ENCODE measurements at places on chromosomes 7 and 10. TPM values are rescaled to one million over a fixed set of nuclear protein-coding genes. Genes with fewer than 3 reads are reported as not detected.
A peak's percentile ranks its signal among the peaks of the same experiment; 100 is the strongest.

The RARRES2 gene
- not detected for total RNA-seq

GRCh38 chr7:25844102-25844870 is 307.7 kb upstream of the NFE2L3 start:
- no peak for DNase-seq

GRCh38 chr7:72265071-72265904 is 146.8 kb downstream of the CALN1 start:
- DNase-seq: no peak

The GBF1 gene
- total RNA-seq: 12.5 TPM

The CDNF gene
- 1.2 TPM for total RNA-seq

- DNase-seq: peak; percentile 78
These were observed 12.2 kb downstream of the PPA1 start for GRCh38 chr10:70221030-70221429.

GRCh38 chr7:99447943-99448342 is 9.2 kb downstream of the CPSF4 start:
- DNase-seq: peak; percentile 70

DNA sequence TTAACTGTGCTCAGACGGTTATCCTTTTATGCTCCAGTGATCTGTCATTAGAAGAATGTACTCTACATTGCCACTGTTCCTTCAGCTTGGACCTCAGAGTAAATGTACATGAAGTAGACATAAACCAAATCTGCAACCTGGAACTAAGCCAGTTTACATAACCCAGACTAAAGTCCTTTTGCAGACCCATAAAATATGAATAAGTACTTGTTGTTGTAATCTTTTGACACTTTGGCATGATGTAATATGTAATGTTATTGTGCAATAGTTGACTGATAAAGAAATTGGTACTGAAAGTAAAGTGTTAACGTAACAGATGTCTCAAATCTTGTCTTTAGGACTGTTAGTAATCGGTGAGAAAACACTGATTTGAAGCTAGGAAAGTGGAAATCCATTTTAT is 115.8 kb upstream of the SORCS1 start:
- DNase-seq: no peak

GRCh38 chr7:104985259-104985617 is 28.8 kb upstream of the KMT2E start:
- DNase-seq: no peak

- no peak for DNase-seq
These were observed 52.2 kb upstream of the INPP5A start for GRCh38 chr10:132485391-132485790.

GRCh38 chr7:109782806-109783205 is 1213.1 kb downstream of the DNAJB9 start:
- DNase-seq: no peak

GRCh38 chr10:74763934-74764591 is 62.3 kb upstream of the KAT6B start:
- no peak for DNase-seq

GRCh38 chr7:9091282-9091681 is 657.9 kb downstream of the NXPH1 start:
- peak; percentile 75 for DNase-seq

The TRUB1 gene
- 31.6 TPM for total RNA-seq

The CLRN3 gene
- not detected for total RNA-seq

GRCh38 chr7:129574487-129574886 is 37.0 kb upstream of the NRF1 start:
- DNase-seq: no peak

DNA sequence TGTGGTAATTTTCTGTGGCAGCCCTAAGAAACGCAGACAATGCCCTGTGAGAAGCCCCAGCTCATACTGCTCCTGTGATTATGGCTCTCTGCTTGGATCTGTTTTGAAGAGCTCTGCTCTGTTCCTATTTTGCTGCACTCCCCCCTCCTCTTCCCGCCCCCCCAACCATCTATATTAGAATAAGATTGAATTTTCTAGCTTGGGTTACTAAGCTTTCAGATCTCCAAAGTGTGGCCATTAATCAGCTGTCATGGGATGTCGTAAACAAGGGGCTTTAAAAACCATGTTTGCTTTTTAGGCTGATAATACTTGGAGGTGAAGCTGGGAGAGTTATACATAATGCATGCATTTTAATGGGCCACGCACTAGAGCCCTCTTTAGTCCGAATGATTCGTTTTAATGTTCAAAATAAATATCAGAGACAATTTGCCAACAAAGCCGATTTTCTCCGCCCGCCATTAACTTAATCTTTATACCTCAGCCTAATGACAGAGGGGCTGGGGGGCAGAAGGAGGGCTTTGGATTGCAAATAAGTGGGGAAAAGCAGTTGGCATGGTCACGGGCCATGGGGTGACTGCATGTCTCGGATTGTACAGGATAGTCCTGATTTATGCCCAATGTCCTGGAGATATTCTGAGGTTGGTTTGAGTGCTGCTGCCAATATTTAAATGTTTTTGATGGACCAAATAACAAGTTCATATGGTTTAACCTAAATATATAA is 165.5 kb downstream of the RPS24 start:
- DNase-seq: no peak

DNA sequence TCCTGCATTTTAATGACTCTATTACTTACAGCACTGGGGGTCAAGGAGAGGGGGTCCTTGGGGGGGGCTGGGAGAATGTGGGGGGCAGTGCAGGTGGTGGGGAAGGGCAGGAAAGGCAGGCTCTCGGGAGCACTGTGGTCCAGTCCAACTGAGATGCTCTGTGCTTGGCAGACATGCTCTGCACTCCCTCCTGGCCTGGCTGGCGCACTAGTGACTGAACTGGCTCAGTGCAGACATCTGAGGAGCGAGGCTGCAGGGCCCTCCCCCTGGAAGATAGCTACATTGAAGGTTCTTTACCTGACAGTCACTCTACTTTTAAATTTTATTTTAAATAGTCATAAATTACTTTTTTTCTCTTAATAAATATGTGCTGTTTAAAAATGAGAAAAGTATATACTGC is 105.7 kb downstream of the NEURL1 start:
- no peak for DNase-seq

The PRLHR gene
- total RNA-seq: not detected

The TRIM73 gene
- total RNA-seq: 0.22 TPM

The HKDC1 gene
- not detected for total RNA-seq

DNA sequence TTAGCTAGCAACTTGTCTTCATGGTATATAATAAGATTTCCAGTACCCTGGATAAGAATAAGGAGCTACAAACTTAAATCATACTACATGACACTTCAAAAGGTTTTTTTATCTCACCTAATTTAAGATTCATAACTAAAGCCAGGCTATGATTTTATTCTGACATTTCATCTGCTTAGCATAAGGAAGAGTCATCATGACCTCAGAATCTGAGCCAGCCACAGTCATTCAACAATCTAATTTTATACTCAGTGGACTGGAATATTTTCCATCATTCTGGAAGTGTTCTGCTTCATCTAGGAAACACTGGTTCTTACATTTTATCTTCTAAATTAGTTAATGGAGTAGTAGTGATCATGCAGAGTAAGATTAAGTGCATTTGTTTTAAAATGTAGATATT is 102.1 kb upstream of the KCND2 start:
- DNase-seq: no peak

- DNase-seq: no peak
These were observed 24.4 kb downstream of the SKIDA1 start for GRCh38 chr10:21501091-21501490.

DNA sequence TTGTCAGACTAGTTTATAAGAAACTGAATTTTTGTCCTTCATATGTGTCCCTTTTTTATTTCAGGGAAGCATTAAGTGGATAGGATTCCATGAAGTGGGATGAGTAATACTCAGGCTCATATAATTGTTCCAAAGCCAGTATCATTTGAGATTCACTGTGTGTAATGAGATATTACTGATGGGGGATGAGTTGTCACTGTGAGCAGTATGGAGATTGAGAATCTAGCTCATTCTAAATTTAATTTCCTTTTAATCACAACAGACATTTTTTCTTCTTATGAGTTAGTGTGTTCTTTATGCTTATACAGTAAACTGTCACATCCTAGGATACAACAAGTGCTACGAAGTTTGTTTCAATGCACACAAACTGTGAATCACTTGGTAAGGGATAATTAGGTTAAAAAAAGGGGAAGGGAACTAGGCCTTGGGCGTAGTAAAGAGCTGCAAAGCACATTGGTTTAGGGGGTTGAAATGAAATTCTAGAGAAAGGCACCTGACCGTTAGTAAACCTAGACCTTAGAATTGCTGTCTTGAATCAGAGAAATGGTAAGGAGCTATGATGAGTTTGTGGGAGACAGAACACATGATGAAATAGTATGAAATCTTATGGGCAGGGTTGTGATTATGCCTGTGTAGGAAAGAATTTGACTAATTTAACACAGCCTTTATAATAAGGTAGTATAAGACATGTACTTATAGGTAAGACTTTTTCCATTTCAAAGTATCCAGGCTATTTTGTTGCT is 153.4 kb downstream of the MLLT10 start:
- no peak for DNase-seq

DNA sequence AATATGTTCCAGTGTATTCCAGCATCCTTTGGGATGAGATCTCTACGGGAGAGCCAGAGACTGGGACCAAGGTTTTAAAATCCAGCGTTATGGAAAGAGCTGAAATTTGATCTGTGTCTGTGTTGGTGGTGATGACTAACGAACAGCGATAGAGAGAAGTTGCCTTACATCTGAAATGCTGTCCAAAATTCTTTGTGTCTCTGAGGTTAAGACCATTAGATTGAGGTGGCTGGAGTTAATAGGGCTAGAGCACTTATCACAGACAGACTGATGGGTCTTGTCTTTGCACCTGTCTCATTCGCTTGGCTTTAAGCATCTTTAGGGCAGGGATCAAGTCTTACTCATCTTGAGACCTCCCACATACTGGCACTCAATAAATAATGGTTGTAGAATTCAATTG is 41.0 kb upstream of the RAPGEF5 start:
- no peak for DNase-seq

- no peak for DNase-seq
These were observed 135.3 kb upstream of the VIPR2 start for GRCh38 chr7:159280008-159280407.

The CPA2 gene
- total RNA-seq: not detected

GRCh38 chr10:78577712-78578111 is 491.1 kb upstream of the ZMIZ1 start:
- DNase-seq: peak; percentile 47

The ALOX5 gene
- total RNA-seq: 480 TPM

- DNase-seq: no peak
These were observed 71.5 kb downstream of the CARD11 start for GRCh38 chr7:2971914-2972834.

DNA sequence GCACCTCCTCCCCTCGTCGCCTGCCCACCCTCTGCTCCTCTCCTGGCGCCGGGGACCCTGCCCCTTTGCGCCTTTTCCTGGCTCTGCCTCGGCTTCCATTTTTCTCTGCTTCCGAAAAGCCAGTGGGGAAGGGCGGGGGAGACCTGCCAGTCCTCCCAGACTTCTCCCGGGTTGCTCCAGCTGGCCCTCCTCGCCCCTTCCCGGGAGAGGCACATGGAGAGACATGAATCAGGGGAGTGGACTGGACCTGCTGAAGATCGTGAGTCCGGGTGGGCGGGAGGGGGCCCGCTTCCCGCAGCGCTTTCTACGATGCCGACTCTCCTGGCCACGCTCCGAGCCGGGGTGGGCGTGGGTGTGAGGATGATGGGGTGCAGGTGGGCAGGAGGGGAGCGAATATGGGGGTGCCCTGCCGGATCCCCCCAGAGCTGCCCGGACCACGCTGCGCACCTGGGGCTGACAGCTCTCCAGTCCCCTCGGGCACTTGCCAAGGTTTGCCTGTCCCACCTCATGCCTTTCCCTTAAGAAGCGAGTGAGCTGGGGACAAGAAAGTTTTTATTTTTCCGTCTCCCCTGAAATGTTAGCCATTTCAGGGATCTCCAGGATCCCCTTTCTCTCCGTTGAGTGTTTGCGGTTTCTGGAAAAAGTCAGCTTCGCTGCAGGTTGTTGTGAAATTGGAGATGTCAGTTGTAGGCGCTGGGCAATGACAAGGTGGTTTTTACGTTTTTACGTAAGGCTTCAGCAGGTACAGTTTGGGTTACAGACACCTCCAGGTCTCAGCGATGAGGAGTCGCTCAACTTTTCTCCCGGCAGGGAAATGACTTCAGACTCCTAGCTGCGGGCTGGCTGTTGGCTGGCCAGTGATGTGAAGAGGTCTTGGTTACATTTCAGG is 977 bp downstream of the CACNB2 start:
- no peak for DNase-seq

The ZDHHC16 gene
- total RNA-seq: 16.3 TPM

DNA sequence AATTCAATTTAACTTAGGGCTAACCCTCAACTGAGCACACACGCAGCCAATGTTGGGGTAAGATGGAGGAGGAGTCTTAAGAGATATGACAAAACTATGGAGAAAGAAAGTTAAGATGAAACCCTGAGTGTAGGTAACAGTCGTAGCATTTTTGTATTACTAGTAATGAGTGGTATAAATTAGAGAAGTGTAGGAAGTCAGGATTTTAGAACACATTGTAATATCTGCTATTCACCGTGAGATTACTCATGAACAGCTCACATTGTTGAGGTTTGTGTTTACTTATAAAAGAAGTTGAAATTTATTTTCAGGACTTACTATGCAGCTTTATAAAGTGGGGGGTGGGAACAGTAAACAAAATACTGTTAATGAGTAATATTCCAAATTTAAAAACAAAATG is 107.2 kb downstream of the ARHGAP21 start:
- no peak for DNase-seq

The RPEL1 gene
- total RNA-seq: not detected

The PANK1 gene
- total RNA-seq: 8.1 TPM

DNA sequence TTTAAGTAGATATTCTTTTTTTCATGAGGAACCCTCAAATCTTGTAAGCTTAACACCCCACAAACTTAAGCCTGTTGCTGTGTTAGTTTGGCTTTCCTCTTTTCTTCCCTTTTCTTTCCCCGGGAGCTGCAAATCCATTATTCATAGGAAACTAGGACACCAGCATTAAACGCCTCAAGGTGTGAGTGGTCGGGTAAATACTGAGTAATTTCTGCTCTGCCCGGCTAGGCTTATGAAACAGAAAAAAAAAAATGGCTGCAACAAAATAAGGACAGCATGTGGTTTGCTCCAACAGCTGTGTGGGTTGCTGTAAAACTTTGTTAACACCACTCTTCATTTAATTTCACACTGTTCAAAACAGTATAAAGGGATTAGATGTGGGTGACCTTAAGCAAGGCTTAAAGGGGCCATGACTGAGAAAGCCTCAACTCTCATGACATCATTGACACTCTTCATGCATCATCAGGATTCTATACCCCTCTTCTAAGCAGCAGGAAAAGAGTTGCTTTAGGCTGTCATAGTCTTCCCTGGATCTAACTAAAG is 104.1 kb downstream of the AOAH start:
- no peak for DNase-seq

GRCh38 chr10:78236416-78237015 is 202.9 kb downstream of the RPS24 start:
- no peak for DNase-seq

- peak; percentile 14 for DNase-seq
These were observed 134.5 kb downstream of the ST7 start for GRCh38 chr7:117087639-117088396.

Measured in Karpas-422 (cell line).